ENCODE measurements at places on chromosomes 13 and 19.

- DNase-seq = no peak
Measured at GRCh38 chr13:81171065-81171647, 830.2 kb upstream of the SPRY2 start.

GRCh38 chr19:32692727-32693061 lies 1.1 kb downstream of the NUDT19 start:
- no peak for DNase-seq

GRCh38 chr13:23618341-23618740 lies 48.1 kb downstream of the TNFRSF19 start:
- no peak for DNase-seq

GRCh38 chr13:75251188-75251587 lies 230.8 kb downstream of the TBC1D4 start:
- DNase-seq = no peak

- DNase-seq = no peak
Measured at GRCh38 chr19:55113570-55114039, 3.8 kb downstream of the PPP1R12C start.

DNA sequence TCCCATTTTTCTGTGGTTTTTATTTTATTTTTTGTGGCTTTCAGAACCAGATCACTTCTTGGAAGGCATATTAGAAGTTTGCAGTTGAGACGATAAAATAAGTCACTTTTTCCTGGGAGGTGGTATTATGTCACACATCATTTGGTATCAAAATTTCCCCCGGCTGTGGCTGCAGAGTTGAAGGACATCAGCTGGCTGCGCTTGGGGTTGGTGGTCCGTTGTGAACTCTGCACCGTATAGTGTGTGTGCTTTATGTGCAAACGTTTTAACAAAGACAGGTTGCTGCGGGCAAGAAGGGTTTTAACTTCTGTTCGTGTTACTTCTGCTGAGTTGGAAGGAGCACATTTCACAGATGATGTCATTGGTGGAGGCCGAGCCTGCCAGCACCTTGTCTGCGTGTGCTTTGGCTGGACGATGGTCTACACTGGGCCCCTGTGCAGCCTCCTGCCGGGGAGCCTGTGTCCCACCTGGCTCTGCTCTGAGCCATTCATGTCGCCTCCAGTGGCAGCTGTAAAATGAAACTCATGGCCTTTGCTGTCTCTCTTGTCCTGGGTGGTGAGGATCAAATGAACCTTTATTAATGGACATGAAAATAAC lies 9.6 kb downstream of the ATP11A start:
- DNase-seq = no peak

- DNase-seq = no peak
Measured at GRCh38 chr13:27419328-27419727, 5.1 kb upstream of the GTF3A start.

GRCh38 chr19:41795031-41795461 lies 1.3 kb upstream of the CEACAM3 start:
- peak; percentile 36 for DNase-seq

DNA sequence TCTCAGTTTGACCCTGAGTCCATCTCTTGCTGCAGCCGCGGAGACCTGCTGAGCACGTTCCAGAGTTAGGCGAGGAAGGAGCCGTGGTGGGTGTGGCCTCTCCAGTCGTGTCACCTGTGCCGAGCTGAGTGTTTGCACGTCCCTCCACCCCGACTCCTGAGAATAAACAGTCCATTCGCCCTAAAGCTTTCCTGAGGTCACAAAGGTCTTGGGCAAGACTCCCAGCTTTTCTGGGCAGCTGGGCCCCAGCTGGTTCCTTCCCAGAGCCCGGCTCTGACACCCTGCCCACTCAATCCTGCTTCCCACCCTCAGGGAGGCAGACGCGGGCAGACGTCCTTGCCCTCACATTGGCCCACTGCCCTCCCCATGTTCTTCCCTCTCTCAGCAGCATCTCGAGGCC lies 142.2 kb downstream of the KCTD15 start:
- no peak for DNase-seq

- DNase-seq = no peak
Measured at GRCh38 chr13:43981091-43981490, 101.4 kb downstream of the LACC1 start.

- DNase-seq = no peak
Measured at GRCh38 chr19:2039959-2040646, 10.9 kb downstream of the MKNK2 start.

DNA sequence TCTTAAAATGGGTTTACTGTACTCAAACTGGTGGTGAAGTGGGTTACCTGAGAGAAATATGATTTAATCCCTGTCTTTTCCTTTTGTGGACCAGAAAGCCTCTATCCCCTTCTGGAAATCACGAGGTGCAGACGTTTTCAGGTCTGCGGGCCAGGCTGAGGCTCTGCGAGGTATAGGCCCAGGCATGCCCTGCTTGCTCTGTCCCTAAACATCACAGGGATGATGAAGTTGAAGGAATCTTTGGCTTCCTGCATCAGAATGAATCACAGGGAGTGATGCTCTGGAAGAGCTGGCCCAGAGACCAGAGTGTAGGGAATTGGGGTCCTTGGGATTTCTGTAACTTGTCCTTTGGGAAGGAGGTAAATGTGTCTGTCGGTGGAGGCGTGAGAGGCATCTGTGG lies 18.4 kb upstream of the CHST8 start:
- no peak for DNase-seq

- DNase-seq = no peak
Measured at GRCh38 chr13:75197803-75198202, 284.2 kb downstream of the TBC1D4 start.

DNA sequence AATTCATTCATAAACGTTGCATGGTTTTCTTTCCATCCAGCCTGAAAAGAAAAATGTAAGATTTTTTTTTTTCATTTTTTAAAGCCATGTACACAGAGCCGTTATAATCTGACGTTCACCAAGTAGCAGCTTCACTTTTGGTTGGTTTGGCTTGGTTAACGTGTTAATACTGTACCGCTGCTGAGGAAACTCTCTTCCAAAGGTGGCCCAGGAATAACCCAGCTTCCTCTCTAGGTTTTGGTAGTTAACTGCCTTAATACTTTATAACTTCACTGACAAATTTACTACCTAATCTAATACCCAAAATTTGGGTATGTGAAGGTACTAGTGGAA lies 1.7 kb downstream of the INTS6 start:
- no peak for DNase-seq

GRCh38 chr13:90103099-90103784 lies 1244.2 kb upstream of the MIR17HG start:
- DNase-seq = no peak

DNA sequence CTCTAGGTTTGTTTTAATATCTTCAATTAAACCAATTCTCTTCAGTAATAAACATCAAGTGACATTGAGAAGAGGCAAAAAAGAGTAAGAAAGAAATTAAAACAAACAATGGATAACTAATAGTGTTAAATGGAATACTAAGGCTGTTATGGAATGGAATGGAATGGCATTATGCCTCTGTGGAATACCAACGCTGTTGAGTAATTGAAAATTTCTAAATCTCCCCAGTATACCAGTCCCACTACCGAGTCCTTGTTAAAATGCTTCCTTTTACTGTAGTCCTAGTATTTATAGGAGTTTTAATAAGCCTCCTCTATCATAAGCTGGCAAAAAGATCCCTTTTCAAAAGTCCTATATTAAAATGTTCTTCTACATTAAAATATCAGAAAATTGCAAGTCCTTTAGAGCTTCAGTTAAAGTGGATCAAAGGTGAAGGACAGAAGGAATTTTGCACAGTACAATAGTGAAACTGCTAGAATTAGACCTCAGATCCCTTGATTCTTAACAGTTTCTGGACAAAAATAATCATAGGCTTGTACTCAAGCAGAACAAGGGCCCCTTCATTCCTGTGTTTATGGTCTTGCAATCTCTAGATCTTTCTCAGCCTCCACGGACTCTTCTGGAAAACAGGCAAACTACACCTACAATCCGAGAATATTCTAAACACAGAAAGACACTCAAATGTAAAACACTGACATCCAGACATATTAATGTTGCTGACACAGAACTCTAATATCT lies 128.2 kb downstream of the PCDH9 start:
- DNase-seq = no peak

DNA sequence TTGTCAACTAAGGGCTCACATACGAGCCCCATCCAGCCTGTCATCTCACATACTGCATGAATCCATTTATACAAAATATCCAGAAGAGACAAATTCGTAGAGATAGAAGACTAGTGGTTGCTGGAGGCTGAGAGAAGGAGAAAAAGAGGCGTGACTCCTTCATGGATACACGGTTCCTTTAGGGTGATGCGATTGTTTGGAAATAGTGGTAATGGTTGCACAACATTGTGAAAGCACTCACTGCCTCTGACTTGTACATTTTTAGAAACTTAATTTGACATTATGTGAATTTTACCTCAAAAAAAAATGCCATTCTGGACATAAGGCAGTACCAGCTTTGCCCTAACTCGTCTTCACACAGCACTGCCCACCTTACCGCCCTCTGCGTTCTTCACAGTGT lies 27.3 kb downstream of the IGFL1 start:
- no peak for DNase-seq

- DNase-seq = no peak
Measured at GRCh38 chr13:39394796-39395678, 208.0 kb downstream of the LHFPL6 start.

GRCh38 chr19:14519860-14520407 lies 1.7 kb upstream of the DNAJB1 start:
- no peak for DNase-seq

- no peak for DNase-seq
Measured at GRCh38 chr13:94389604-94390351, 89.7 kb downstream of the DCT start.

DNA sequence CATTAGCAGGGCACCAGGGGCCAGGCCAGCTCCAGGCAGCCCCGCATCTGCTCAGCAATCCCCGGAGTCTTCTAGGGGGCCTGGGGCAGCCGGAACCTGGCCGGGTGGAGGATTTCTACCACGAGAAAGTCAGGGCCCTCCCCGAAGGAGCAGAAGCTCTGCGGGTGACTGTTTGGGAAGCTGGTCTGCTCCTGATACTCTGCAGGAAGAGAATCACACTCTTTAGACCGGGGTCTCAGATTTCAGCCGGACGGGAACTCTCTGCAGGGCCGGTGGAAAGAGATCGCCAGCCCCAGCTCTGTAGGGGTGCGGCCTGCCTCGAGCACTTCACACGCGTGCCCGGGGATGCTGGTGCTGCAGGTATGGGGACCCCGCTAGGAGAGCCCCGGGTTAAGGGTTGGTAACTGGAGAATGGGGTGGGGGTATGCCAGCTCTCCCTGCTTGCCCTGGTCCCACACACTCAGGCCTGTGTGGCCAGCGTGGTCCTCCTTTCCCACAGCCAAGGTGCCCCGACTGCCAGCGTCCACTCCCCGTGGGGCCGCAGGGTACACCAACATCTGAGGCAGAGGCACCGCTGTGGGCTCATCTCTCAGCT lies 20.1 kb downstream of the RASA3 start:
- no peak for DNase-seq

- DNase-seq = no peak
Measured at GRCh38 chr19:12969292-12969988, at the start of gene DAND5. DAND5 (plus strand) TSS chr19:12969576; CDS start chr19:12969661, 85 bp downstream.

GRCh38 chr13:70817576-70817975 lies 709.3 kb upstream of the KLHL1 start:
- no peak for DNase-seq

GRCh38 chr13:95676105-95676761 lies 706 bp upstream of the DNAJC3 start:
- no peak for DNase-seq

DNA sequence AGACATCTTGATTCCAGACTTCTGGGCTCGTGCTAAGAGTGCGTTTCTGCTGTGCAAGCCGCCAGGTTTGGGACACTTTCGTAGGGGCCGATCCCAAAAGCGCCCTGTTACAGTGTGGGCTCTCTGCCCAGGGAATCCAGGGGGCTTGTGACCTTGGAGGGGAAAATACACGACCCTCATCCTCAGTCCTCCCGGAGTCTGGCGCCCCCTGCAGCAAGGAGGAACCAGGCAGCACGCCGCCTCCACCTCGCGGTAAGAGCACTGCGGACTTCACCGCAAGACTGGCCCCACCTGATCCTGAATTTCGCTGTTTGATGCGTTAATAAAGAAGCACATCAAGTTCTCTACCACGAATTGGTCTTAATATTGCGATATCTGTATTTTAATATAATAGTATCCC lies 5.2 kb downstream of the POLRMT start:
- DNase-seq = no peak

- peak; percentile 44 for DNase-seq
Measured at GRCh38 chr19:10553943-10554381, 10.3 kb downstream of the ATG4D start.

DNA sequence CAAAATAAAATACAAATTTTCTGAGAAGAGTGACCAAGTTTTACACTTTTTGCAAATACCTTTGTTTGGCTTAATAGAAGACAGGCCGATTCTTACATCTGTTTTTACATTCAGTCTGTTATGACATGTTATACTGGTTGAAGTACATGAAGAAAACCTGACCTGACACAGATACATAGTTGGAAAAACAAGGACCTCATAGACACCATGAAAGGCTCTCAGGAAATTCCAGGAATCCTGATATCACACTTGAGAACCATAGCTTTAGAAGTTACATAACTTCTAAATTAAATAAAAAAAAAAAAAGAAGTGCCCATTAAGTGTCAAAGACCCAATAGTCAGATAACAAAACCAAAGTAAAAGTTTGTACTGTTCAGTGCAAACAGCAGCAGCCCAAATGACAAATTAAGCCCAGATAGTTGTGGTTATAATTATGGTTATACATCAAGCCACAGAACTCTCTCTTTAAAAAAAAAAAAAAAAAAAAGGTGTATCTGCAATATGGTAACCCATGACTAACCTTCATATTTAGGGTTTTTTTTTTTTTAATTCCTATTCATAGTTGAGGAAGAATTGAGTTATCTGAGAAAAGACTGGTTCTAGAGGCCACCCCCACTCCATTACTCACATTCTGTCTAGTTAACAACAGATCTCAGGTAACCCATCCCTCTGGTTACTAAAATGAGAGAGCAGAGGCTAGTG lies 19.8 kb downstream of the RBM26 start:
- no peak for DNase-seq

DNA sequence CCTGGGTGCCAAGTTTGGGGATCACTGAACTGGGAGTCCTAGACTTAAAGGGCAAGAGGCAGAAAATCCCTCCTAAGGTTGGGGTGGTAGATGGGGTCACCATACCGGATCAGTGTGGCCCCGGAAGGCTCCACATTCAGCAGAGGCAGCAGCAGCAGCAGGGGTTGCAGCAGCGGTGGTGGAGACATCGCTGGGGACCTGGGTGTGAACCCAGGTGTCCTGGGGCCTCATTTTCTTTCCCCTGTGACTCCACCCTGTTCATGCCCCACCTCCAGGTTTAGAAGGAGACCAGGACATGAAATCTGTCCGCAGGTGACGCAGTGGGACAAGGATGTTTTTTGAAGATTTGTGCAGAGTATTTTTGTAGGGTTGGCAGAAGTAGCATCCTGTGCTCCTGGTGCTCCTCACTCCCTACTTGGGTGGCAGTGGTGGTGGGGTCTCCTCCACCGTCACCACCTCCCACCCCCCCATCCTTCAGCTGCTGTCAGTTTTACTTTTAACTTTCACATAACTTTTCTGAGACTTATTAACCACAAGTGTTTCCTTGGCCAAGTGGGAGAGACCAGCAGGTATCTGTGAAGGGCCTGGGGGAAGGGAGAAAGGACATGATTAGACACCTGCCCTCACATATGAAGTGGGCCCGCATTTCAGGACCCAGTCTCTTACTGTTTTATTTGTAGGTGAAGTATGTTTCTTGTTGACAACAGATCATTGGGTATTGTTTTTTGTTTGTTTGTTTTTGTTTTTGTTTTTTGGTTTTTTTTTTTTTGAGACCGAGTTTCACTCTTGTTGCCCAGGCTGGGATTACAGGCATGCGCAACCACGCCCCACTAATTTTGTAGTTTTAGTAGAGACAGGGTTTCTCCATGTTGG lies at the start of gene NAPSA:
Gene NAPSA, minus strand, starts transcription at position 206 of the 873 bp plus-strand sequence. Its CDS starts 18 bp downstream, at position 188.
- DNase-seq = no peak
